ENCODE measurements at places on chromosomes 4 and X. TPM values are rescaled to one million over a fixed set of nuclear protein-coding genes. Genes with fewer than 3 reads are reported as not detected.

Gene SHROOM2
- 7.0 TPM for polyA plus RNA-seq

Gene PDE6B
- 27.1 TPM for polyA plus RNA-seq

Gene FDCSP
- 0.18 TPM for polyA plus RNA-seq

Gene TREX2
- 0.30 TPM for polyA plus RNA-seq

Gene CLGN
- 1.9 TPM for polyA plus RNA-seq

Gene SLC7A11
- 0.96 TPM for polyA plus RNA-seq

Gene OTC
- 74.5 TPM for polyA plus RNA-seq

Gene BCORL1
- polyA plus RNA-seq, result 18.2 TPM

Gene PLS3
- 70.8 TPM for polyA plus RNA-seq

Gene ZNF141
- polyA plus RNA-seq, result 25.1 TPM

Gene CLNK
- 0.52 TPM for polyA plus RNA-seq

Gene APLN
- polyA plus RNA-seq, result 2.5 TPM

Gene GAGE12J
- polyA plus RNA-seq, result not detected

Measured in large intestine (tissue), 12 donors.